ENCODE measurements at places on chromosomes 4 and X. TPM values are rescaled to one million over a fixed set of nuclear protein-coding genes. Genes with fewer than 3 reads are reported as not detected.

The AFM gene
- polyA plus RNA-seq = 34.8 TPM

The SMAD1 gene
- 10.5 TPM for polyA plus RNA-seq

The MAGEB16 gene
- polyA plus RNA-seq = not detected

The S100G gene
- polyA plus RNA-seq = 4.1 TPM

The SLITRK2 gene
- polyA plus RNA-seq = not detected

The CTPS2 gene
- 25.4 TPM for polyA plus RNA-seq

The TMEM184C gene
- 43.9 TPM for polyA plus RNA-seq

The HSD17B10 gene
- 98.0 TPM for polyA plus RNA-seq

The F9 gene
- 2.8 TPM for polyA plus RNA-seq

The FAM193A gene
- 11.4 TPM for polyA plus RNA-seq

The DMRTC1 gene
- polyA plus RNA-seq = 0.45 TPM

The GLRA2 gene
- polyA plus RNA-seq = not detected

The PPP1R2C gene
- not detected for polyA plus RNA-seq

The DCAF8L2 gene
- not detected for polyA plus RNA-seq

The CYTL1 gene
- polyA plus RNA-seq = 55.4 TPM
